Stimulated activated CD8-positive, alpha-beta memory T cell treated with anti-CD3 and anti-CD28 coated beads, Interleukin-15, amount 100 ng/mL, for 24 hours (primary cell): ENCODE measurements at places on chromosomes 11 and 22.

- DNase-seq = no peak
Measured at GRCh38 chr11:79090191-79090705, 350.6 kb downstream of the TENM4 start.

- DNase-seq = no peak
Measured at GRCh38 chr11:101291279-101291678, 161.7 kb upstream of the PGR start.

DNA sequence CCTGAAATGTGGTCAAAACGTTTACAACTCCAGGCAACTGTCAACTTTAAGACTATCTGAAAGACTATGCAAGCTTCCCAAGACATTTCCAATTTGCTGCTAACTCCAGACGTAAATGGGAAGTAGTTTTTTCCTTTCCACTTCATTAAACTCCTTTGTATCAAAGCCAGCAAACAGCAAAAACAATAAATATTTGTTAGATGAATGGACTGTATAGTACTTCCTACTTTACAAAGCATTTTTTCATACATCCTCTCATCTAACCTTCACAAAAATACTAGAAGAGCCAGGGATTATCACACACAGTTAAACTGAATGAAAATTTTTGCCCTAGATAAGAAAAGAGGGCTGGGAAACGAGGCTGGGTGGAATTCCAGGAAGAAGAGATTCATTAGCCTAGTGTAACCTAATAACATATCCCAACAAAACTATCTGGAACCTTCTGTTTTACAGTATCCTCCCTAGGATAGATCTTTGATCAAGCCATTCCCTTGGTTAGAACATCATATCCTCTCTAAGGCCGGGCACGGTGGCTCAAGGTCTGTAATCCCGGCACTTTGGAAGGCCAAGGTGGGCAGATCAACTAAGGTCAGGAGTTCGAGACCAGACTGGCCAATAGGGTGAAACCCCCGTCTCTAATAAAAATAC is 10.4 kb downstream of the NUP98 start:
- DNase-seq = no peak

DNA sequence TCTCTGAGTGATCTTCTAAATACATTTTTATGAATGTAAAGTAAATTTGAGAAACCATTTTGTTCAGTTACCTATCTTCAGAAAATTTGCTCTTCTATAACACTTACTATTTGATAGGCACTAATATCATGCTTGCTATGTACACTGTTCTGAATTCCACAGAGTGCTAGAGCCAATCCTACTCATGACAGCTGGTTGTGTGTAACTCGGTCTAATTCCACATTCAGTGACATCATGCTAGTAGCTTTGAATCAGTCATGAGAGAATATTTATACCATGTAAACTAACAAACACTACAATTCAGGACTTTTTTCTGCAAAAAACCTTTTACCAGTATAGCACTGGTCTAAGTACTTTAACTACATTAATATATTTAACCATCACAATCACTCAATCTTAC is 902.9 kb downstream of the DLG2 start:
- DNase-seq = no peak

- DNase-seq = no peak
Measured at GRCh38 chr22:43002202-43002586, 12.8 kb downstream of the PACSIN2 start.

DNA sequence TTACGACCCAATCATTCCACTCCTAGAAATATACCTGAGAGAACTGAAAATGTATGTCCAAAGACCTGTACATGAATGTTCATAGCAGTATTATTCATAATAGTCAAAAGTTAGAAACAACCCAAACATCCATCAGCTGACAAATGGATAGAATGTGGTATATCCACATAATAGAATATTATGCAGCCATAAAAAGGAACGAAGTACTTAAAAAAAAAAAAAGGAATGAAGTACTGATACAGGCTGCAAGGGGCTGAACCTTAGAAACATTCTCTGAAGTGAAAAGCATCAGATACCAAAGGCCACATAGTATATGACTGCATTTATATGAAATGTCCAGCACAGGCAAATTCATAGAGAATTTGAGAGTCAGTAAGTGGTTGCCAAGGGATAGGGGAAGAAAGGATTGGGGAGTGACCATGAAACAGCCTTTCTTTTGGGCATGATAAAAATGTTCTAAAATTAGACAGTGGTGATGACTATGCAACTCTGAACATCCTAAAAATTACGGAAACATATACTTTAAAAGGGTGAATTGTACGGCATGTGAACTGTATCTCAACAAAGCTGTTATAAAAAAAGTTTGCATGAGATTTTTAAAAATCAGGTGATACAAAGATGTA is 1.8 kb downstream of the TPST2 start:
- DNase-seq = no peak

GRCh38 chr11:43694477-43694876 is 13.9 kb downstream of the HSD17B12 start:
- DNase-seq = no peak

- no peak for DNase-seq
Measured at GRCh38 chr11:20037396-20038153, 122.7 kb downstream of the DBX1 start.

DNA sequence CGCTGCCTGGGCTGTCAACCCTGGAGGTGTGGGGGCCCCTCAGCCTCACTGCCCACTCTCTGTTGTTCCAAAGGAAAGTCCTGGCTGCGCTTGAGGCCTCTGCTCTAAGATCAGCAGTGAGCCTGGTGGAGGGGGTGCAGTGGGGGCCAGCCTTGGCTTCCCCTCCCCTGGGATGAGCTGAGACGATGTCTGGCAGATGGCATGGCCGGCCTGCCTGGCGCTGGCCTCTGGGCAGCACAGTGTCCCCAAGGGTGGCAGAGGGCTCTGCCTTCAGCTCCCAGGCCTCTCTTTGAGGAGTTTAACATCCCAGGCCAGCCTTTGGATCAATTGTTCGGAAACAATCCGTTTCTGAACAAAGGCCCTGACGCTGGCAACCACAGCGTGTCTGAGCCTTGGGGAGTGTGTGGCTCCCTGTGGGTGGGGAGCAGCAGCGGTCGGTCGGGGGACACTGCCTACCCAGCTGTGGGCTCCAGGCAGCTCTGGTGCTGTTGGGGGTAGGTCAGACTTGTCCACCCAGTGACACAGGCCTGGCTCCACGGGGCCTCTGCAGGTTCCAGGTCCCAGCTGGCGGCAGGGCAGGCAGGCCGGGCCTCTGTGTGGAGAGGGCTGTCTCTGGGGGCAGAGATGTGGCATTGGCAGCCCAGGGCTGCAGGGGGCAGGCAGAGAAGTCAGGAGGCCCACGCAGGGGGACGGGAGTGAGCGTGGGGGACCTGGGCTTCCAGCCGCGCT is 12.1 kb downstream of the TSPAN4 start:
- DNase-seq = no peak

- no peak for DNase-seq
Measured at GRCh38 chr11:36074941-36075431, 131.1 kb downstream of the LDLRAD3 start.

DNA sequence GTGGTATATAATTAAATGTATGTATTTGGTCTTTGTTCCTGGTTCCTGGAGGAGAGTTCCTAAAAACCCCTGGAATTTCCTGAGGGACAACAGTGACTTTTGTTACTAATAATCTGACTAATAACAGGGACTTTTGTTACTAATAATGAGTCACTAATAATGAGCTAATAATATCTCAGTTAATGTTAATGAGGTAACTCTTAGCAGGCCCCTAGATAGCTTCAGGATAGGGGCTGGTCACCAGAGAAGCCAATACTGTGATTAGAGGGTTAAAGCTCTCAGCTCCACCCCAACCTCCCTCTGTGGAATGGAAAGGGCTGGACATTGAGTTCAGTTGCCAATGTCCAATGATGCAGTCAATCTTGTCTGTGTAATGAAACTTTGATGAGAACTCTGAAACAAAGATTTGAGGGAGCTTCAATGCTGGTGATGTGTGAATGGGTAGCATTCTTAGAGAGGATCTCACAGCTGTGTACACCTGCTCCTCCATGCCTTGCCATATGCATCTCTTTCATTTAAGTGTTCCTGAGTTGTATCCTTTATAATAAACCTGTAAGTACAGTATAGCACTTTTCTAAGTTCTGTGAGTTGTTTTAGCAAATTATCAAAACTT is 1431.4 kb upstream of the TENM4 start:
- DNase-seq = no peak

GRCh38 chr22:20552443-20553401 is 45.3 kb downstream of the MED15 start:
- DNase-seq = no peak

DNA sequence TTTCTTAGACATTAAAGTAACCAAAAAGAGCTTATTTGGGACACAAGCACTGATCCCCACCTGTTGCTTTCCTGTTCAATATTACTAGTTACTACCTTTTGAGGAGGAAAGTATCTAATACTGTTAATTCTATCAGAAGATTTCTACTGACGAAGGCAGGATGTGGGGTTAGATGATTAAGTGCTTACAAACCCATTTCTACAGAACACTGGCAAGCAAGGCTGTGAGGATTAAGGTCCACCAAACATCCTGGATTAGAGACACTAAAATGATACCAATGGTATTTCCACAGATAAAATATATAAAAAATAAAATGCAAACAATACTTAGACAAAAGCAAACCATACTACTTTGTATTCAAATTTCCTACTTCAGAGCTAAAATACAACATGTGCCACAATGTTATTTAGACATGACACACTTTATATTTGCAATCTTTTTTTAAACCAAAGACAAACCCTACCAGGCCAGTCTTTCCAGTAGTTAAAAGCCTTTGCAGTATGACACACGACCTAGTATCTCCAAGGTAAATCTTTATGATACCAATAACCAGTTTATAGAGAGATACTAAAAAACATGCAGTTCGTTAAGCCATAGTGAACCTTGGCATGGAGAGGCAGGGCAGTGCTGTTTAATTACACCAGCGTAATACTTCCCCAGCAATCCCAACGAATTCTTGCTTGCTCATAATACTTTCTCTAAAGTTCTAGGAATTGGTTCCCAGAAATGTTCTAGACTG is 71.2 kb upstream of the TP53AIP1 start:
- no peak for DNase-seq
